Pons (tissue), 1 donor: ENCODE measurements at places on chromosomes 11 and 22.
A peak's percentile ranks its signal among the peaks of the same experiment; 100 is the strongest.

DNA sequence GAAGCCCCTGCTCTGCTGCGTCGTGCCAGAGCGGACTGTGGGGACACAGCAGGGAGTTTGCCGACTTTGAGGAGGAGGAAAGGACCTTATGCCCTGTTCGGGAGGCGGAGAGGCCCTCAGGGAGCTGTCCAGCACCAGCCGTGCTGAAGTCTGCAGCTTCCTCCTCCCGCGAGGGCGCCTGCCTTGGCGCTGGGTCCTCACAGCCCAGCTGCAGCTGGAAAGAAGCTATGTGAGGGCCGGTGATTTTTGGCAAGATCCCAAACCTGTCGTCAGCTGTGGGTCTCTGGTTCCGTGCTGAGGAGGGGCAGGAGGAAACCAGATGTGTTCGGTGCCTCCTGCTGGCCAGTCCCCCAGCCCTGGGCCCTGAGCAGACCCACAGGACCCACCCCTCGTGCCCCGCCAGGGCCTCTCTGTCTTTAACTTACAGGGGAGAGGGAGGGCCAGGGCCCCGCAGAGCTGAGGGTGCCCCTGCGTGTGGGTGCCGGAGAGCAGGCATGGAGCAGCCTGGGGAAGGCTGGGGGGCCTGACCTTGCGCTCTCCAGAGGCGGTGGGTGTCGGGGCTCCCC, 12.0 kb downstream of the BRSK2 start:
- peak; percentile 66 for DNase-seq

- no peak for DNase-seq
Observed at GRCh38 chr11:111120696-111121302, 124.7 kb upstream of the POU2AF2 start.

DNA sequence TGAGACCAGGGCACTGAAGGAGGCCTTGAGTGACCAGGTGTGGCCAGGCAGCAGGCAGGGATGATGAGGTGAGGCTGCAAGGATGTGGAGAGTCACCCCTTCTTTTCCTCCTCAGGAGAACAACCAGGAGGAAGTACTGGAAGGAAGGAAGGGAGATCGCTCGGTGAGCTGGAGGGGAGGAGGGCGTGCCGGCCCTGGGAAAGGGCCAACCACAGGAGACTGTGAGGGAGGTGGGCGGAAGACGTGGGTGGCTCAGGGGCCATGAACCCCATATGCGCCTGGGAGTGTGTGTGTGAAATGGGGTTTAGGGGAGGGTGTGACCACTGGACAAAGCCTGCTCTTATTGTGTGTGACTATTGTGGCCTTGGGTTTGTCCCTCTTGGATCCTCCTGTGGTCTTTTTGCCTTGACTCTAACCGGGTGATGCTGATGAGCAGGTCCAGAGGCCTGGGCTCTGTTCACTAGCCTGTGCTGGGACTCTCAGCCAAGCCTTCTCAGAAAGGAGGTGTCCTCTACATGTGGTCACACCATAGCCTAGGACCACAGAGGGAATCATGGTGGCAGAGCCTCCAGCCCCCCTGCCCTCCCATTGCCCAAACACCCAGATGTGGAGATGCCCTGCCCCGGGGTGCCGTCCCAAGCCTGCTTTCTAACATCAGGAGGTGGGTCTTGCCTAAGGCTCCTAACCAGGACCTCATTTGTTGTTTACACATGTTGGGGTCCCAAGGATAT, 41.3 kb upstream of the TUB start:
- DNase-seq = no peak

DNA sequence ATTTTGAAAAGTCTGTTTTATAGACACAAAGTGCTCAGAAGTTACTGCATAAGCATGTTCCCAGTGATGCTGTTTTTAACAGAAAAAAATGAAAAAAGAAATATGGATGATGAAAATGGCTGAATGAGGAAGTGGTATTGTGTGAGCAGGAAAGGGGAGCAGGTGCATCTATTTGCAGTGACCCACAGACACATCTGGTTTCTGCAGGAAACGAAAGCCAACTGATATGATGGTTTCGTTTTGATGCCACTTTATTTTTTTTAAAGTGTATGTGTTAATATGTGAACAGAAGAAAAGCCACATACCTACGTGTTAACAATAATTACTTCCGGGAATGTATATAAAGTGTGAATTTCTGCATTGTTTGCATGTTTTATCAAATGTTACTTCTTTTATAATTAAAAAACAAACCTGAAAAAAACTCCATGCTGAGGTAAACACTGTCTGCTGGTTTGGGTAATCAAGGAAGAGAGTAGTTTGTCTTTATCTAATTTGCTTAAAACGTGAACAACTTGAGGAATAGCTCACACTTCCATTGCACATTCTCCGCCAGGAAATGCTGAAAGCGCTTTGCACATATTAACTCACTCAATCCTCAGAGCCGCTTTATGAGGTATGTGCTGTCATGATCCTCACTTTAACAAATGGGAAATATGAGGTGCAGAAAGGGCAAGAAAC, 1335.9 kb downstream of the TBC1D22A start:
- DNase-seq = no peak

- DNase-seq = no peak
Observed at GRCh38 chr22:30413745-30414524, 11.6 kb upstream of the MTFP1 start.

DNA sequence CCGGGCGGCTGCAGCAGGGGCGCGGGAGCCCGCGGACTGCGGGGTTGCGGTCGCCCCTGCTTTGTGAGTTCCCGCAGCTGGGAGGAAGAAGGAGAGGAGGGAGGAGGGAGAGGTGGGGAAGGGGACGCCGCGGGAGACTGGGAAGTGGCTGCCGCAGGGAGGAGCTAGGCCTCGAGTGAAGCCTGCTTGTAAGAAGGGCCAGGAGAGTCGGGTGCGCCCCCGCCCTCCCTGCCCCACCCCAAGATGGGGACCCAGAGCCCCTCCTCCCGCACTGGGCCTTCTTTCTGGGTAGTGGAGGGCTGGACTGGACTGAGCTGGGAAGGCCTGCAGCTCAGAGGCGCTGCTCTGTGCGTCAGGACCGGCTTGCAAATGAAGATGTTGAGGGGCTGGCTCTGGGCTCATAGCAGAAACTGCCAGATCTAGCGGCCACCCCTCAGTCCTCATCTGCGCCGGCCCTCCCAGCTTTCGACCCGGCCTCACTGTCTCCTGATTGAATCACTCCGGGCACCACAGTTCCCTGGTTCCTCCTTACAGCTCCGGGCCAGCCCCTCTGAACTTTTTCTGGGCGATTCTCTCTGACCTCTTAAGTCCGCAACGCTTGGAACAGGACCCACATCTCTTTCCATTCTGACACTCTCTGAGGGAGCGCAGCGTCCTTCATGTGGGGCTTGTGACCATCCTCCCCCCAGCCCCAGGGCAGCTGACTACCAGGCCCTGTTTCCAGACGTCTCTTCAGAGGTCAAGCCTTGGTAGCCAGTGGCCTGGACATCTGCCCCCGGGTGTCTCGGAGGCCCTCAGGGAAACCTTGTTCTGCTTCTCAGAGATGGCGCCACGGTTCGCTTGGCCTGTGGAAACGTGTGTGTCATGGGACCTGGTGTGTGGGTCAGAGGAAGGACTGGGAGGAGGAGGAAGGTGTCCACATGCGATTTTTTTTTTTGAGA, 21.9 kb downstream of the SERPINH1 start:
- peak; percentile 62 for DNase-seq

- no peak for DNase-seq
Observed at GRCh38 chr22:40708177-40708576, 28.9 kb downstream of the MCHR1 start.

- DNase-seq = peak; percentile 90
Observed at GRCh38 chr11:9748361-9748970, 84.6 kb downstream of the SWAP70 start.

GRCh38 chr11:76763573-76764346, 19.4 kb upstream of the TSKU start:
- peak; percentile 57 for DNase-seq

DNA sequence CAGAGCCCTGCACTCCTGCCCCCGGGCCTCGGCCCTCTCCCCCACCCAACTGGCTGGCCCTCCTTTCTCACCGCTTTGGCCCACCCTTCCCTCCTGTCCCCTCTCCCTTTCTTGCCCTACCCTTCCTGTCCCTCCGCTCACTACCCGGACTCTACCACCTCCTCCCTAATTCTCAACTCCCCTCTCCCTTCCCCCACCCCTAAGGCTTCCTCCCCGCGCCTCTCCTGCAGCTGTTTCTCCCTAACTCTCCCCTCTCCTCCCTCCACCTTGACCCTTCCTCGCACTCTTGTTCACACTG, 421 bp downstream of the SLC15A3 start:
- no peak for DNase-seq

DNA sequence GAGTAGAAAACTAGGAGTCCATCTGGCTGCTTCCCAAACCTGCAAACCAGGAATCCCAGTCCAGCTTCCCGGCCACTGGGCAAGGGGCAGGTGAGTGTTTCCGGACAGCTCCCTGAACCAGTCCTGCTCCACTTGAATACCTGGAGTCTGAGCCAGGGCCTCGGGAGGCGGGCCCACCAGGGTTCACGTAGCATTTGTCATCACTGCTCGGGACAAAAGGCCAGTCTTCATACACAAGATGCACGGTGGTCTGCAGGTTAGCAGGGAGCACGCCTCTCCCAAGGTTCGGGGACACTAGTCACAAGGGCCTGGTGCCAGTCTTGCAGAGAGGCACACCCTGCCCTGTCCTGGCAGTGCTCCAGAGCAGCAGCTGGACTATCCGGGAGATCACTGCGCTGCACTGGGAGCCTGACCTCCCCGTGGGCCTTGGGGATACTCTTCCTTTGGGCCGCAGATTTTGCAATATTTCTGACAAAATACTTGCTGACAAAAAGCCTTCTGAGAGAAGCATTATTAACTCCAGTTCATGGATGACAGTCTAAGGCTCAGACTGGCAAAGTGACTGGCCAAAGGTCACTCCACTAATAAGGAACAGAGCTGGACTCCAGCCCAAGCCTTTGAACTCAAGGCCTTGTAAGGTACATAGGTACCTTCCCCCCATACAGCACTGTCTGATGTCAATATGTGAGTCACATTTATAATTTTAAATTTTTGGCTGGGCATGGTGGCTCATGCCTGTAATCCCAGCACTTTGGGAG, 25.1 kb downstream of the CD6 start:
- DNase-seq = no peak

GRCh38 chr22:30392661-30393321, 4.0 kb upstream of the SEC14L2 start:
- DNase-seq = no peak

DNA sequence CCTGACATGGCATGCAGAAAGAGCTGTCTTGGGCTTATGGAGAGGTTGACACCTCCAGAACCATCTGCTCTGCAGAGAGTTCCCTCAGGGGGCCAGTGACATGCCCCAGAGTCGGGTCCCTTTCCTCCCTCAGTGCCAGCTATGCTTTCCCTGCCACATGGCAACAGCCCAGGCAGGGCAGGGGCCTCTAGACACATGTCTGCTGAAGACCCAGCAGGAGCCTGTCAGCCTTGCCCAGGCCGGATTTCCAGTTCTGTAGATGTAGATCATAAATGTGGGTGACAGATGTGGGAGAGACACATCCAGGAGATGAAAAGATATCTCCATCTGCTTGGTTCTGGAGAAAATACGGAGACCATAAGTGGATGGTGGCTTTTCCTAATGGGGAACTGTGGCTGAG, 25.5 kb downstream of the NAV2 start:
- DNase-seq = no peak
